Lung (tissue), 17 donors: ENCODE measurements at places on chromosomes 1 and 21. TPM values are rescaled to one million over a fixed set of nuclear protein-coding genes. Genes with fewer than 3 reads are reported as not detected.

GRCh38 chr1:40232444-40232843 lies 15.3 kb upstream of the TMCO2 start:
- no peaks in the 10 kb centered on the region for H3K4me1 ChIP-seq
- no peak overlapping the region for H3K4me3 ChIP-seq
- H3K27ac ChIP-seq, result no peak overlapping the region
- peaks cover 27% of the 10 kb centered on the region for H3K36me3 ChIP-seq
- no peaks in the 10 kb centered on the region for H3K27me3 ChIP-seq

GRCh38 chr1:108048301-108049177 lies 83.6 kb upstream of the VAV3 start:
- DNase-seq, result no peak
- H3K4me1 ChIP-seq, result peaks cover 32% of the 10 kb centered on the region
- no peaks in the 10 kb centered on the region for H3K36me3 ChIP-seq
- no peak overlapping the region for H3K4me3 ChIP-seq
- no peaks in the 10 kb centered on the region for H3K27me3 ChIP-seq

DNA sequence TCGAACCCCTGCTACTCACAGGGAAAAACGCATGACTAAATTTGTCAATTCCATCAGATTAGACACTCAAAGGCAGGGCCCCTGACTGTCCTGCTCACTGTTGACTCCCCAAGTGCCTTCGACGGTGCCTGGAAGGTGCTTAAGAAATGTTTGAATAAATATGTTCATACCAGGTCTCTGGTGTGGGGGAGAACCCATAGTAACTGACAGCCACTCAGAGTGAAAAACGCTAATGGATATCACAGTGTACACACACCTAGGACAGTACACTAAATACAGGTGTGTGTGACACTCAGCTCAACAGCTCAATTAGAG lies 39.7 kb upstream of the WASF2 start:
- no peaks in the 10 kb centered on the region for H3K36me3 ChIP-seq
- DNase-seq, result no peak
- H3K4me3 ChIP-seq, result no peak overlapping the region

- no peak overlapping the region for H3K4me3 ChIP-seq
- no peaks in the 10 kb centered on the region for H3K36me3 ChIP-seq
- no peaks in the 10 kb centered on the region for H3K27me3 ChIP-seq
- no peak for DNase-seq
Measured at GRCh38 chr21:46633566-46633965, 1.9 kb upstream of the PRMT2 start.

DNA sequence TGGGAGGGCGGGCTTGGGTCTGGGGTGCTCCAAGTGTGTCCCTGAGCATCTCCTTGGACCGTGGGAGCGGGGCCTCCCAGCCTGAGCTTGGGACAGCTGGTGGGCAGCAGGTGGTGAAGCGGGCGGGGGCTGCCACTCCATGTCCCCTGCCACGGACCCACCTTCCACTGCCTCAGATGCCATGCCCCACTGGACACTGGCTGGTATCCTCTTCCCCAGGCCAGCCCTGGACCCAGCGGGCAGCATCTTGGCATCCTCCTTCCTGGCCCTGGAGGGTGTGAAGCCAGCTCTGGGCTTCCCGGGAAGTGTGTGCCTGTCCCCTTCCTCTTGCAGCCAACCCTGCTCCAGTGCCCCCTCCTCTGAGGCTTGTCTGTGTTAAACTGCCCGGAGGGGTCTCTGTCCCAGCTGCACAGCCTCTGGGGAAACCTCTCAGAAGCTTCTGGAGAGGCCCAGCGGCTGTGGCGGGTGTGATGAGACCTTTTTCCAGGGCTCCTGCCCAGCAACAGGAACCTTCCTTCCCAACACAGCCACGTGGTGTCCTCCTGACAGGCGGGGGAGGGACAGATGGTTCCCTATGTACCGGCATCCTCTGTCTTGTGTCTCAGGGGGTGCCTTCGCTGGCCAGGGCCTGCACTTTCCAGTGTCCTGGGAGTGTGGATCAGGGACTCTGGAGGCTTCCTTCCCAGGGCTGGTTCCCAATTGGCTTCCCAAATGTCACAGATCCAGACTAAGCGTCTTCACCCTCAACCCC lies 81.6 kb upstream of the DISP3 start:
- no peak overlapping the region for H3K4me3 ChIP-seq
- H3K27ac ChIP-seq, result no peak overlapping the region
- H3K36me3 ChIP-seq, result no peaks in the 10 kb centered on the region
- no peaks in the 10 kb centered on the region for H3K4me1 ChIP-seq

DNA sequence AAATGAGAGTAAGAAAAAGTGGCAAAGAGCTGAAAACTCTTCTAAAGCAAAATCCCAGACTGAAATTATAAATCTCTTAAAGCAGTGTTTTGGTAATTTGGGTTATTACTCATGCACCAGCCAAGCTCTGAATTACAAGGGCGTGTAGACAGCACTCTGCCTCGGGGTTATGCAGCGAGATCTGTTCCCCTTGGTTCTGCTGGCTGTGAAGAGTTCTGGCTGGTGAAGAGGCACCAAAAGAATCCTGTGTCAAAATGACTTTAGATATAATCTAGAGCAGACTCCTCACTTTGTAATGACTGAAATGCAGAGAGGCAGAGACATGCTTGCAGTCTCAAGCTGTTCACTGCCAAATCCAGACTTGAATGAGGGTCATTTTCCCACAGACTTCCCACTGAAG lies 461.8 kb upstream of the CXADR start:
- H3K27ac ChIP-seq, result no peak overlapping the region
- H3K4me3 ChIP-seq, result no peak overlapping the region
- H3K27me3 ChIP-seq, result no peaks in the 10 kb centered on the region
- peak; percentile 17 for DNase-seq
- H3K36me3 ChIP-seq, result no peaks in the 10 kb centered on the region

DNA sequence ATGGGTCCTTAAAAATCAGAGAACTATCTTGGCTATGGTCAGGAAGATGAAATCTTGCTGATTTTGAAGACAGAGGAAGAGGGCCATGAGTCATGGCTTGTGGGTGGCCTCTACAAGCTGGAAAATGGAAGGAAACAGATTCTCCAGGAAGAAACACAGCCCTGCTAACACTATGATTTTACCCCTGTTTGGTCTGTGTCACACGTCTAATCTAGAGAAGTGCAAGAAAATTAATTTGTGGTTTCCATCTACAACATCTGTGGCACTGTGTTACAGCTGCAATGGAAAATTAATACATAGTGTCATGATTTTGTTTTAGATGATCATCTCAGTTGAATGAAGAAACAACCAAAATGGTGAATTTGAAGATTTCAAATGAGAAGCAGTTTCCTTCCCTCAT lies 288.7 kb upstream of the NRIP1 start:
- no peak overlapping the region for H3K4me3 ChIP-seq
- H3K4me1 ChIP-seq, result no peaks in the 10 kb centered on the region
- no peaks in the 10 kb centered on the region for H3K36me3 ChIP-seq
- DNase-seq, result no peak
- no peak overlapping the region for H3K27ac ChIP-seq

DNA sequence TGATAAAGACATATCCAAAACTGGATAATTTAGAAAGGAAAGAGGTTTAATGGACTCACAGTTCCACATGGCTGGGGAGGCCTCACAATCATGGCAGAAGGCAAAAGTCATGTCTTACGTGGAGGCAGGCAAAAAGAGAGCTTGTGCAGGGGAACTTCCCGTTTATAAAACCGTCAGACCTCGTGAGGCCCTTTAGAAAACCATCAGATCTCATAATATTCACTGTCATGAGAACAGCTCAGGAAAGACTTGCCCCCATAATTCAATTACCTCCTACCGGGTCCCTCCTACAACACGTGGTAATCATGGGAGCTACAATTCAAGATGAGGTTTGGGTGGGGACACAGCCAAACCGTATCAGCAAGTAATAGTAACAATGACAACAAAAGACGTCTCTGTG lies 88.2 kb upstream of the SLC25A33 start:
- no peak overlapping the region for H3K4me3 ChIP-seq
- H3K27me3 ChIP-seq, result no peaks in the 10 kb centered on the region
- H3K36me3 ChIP-seq, result no peaks in the 10 kb centered on the region
- no peak for DNase-seq
- no peaks in the 10 kb centered on the region for H3K4me1 ChIP-seq

DNA sequence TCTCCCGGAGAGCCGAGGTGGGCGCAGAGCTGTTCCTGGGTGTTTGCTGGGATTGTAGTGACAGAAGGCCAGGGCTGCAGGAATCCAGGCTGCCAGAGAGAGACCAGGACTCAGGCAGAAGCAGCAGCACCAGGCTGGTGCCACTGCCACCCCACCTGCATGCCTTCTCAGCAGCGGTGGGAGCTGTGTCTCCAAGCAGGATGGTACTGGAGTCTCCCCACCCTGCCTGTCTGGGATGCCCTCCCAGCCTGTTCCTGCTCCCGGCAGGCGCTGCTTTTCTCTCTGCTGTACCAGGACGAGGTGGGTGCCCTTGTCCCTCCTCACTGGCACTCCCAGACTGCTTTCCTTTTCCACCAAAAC lies 4.5 kb upstream of the HES4 start:
- H3K4me3 ChIP-seq, result no peak overlapping the region
- peaks cover 4% of the 10 kb centered on the region for H3K4me1 ChIP-seq
- H3K36me3 ChIP-seq, result no peaks in the 10 kb centered on the region
- H3K27me3 ChIP-seq, result no peaks in the 10 kb centered on the region
- no peak overlapping the region for H3K27ac ChIP-seq
- DNase-seq, result no peak

GRCh38 chr21:37233551-37234146 lies 33.5 kb downstream of the VPS26C start:
- DNase-seq, result no peak
- H3K4me1 ChIP-seq, result no peaks in the 10 kb centered on the region
- no peak overlapping the region for H3K27ac ChIP-seq

DNA sequence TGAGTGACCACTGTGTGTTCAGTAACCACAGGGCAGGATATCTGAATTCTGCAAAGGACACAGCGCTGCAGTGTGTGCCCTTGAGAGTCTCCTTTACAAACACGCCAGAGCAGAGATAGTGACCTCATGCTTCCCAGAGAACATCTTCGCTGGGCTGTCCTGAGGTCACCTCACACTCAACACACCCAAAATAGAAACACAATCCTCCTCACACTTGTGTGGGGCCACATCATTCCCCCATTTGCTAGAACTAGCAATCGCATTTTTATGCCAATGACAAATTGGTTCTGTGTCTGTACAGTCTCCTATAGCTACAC lies 140.1 kb upstream of the NRIP1 start:
- H3K27ac ChIP-seq, result peak overlapping the region; percentile 55
- no peak overlapping the region for H3K4me3 ChIP-seq
- no peaks in the 10 kb centered on the region for H3K27me3 ChIP-seq
- no peaks in the 10 kb centered on the region for H3K36me3 ChIP-seq
- DNase-seq, result no peak

DNA sequence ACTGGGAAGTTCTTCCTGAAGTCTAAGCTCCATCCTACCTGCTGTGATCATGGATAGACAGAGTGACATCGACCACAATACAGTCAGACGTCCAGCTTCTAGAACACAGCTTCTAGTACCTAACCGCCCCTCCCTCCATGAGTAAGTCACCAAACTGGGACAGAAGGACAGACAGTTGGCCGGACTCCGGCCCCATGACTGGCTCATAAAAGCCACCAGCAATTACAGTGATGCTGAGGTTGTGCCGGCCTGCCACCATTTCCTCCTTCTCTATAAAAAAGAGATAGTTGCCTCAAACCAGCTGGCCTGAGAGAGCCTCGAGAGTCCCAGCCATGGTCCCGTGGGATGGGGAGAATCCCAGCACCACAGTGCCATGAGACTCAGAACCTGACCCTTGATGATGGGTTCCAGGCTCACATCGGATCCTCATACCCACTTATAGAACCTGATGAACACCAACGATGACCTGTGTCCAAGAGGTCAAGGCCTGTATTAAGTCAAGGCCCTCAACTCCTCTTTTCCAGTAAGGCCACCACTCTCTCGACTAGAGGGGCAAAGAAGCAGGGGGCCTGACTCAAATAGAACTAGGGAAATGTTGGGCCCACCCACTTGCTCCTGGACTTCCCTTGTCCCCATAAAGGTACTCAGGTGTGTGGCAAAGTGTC lies 3.4 kb downstream of the MEF2D start:
- H3K36me3 ChIP-seq, result peaks cover 3% of the 10 kb centered on the region
- peaks cover 48% of the 10 kb centered on the region for H3K4me1 ChIP-seq
- H3K27ac ChIP-seq, result peak overlapping the region; percentile 17

DNA sequence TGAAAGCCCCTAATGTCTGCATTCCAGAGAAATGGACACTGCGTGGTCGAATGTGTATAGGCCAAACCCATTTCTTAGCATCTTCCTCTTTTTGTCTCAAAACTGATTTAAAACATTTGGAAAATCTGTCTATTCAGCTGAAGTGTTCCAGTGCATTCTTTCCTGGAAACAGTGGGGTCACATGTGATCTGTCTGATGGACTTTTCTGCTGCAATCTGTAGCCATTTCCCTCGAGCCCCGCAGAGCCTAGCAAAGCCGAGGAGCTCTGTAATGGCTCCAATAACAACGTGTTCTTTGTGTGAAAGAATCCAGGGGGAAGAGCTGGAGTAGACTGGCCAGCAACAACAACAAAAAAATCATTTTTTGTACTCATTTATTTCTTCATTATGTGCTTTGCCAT lies 329.3 kb downstream of the BARHL2 start:
- H3K4me3 ChIP-seq, result no peak overlapping the region
- H3K27me3 ChIP-seq, result no peaks in the 10 kb centered on the region
- H3K27ac ChIP-seq, result no peak overlapping the region
- H3K4me1 ChIP-seq, result no peaks in the 10 kb centered on the region
- DNase-seq, result no peak
- no peaks in the 10 kb centered on the region for H3K36me3 ChIP-seq

GRCh38 chr1:90220941-90221693 lies 226.2 kb downstream of the ZNF326 start:
- no peak overlapping the region for H3K27ac ChIP-seq
- H3K27me3 ChIP-seq, result no peaks in the 10 kb centered on the region
- H3K36me3 ChIP-seq, result no peaks in the 10 kb centered on the region
- H3K4me1 ChIP-seq, result no peaks in the 10 kb centered on the region
- no peak overlapping the region for H3K4me3 ChIP-seq

GRCh38 chr1:7755448-7755847 lies 15.6 kb upstream of the VAMP3 start:
- no peaks in the 10 kb centered on the region for H3K36me3 ChIP-seq
- DNase-seq, result no peak
- H3K27ac ChIP-seq, result no peak overlapping the region
- no peak overlapping the region for H3K4me3 ChIP-seq
- H3K27me3 ChIP-seq, result no peaks in the 10 kb centered on the region

DNA sequence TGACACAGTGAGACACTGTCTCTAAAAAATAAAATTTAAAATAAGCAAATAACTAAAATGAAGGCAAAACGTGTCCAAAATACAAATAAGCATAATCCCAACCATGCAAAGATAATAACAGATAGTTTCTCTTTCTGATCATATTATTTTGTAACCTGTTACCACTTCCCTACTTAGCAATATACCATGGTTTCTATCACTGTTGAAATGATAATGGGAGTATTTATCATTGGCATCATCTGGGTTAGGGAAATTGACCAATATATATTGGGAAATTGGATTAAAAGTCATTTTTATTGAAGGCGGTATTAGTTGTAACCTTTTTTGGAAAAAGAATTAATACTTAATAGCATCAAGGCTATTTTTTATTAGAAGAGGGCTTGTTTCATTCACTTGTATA lies 47.0 kb downstream of the USP25 start:
- no peak overlapping the region for H3K27ac ChIP-seq
- H3K4me3 ChIP-seq, result no peak overlapping the region
- H3K4me1 ChIP-seq, result peaks cover 3% of the 10 kb centered on the region
- H3K27me3 ChIP-seq, result no peaks in the 10 kb centered on the region

Gene RHD
- total RNA-seq, result not detected

Gene ATP6V1G3
- total RNA-seq, result not detected

Gene LRRC71
- total RNA-seq, result 17.2 TPM

Gene KLF18
- not detected for total RNA-seq

Gene RGS13
- 1.3 TPM for total RNA-seq

Gene GSTM5
- total RNA-seq, result 6.2 TPM

Gene EFNA1
- total RNA-seq, result 202 TPM

Gene DVL1
- 39.2 TPM for total RNA-seq

Gene MRPS6
- total RNA-seq, result 28.4 TPM

Gene ODR4
- 29.3 TPM for total RNA-seq

Gene SELENBP1
- total RNA-seq, result 195 TPM
